ENCODE measurements at places on chromosomes 13 and 19. TPM values are rescaled to one million over a fixed set of nuclear protein-coding genes. Genes with fewer than 3 reads are reported as not detected.

EID2 gene
- 10.5 TPM for total RNA-seq

FBXO46 gene
- 16.0 TPM for total RNA-seq

ANO8 gene
- total RNA-seq: 3.9 TPM

ZNF254 gene
- 6.1 TPM for total RNA-seq

WDR87 gene
- total RNA-seq: not detected

FAM216B gene
- not detected for total RNA-seq

KASH5 gene
- total RNA-seq: not detected

Data from esophagus squamous epithelium (tissue), 5 donors.